ENCODE measurements at places on chromosomes 7 and 10.

GRCh38 chr7:8436965-8437364, 3.6 kb downstream of the NXPH1 start:
- no peak for DNase-seq

DNA sequence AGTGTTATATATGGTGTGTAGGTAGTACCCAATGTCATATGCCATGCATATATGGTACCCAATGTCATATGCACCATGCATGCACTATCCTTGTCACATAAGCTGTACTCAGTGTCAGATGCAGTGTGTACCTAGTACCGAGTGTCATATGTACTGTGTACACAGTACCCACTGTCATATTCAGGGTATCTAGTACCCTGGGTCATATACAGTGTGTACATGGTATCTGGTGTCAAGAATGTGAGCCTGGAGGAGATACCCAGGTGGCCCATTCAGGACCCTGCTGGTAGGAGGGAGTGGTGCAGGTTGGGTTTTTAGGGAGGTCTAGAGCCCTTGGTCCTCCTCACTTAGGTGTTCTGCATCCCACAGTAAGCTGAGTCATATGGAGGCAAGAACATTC, 1.8 kb downstream of the ZMYND11 start:
- DNase-seq: peak; percentile 27

DNA sequence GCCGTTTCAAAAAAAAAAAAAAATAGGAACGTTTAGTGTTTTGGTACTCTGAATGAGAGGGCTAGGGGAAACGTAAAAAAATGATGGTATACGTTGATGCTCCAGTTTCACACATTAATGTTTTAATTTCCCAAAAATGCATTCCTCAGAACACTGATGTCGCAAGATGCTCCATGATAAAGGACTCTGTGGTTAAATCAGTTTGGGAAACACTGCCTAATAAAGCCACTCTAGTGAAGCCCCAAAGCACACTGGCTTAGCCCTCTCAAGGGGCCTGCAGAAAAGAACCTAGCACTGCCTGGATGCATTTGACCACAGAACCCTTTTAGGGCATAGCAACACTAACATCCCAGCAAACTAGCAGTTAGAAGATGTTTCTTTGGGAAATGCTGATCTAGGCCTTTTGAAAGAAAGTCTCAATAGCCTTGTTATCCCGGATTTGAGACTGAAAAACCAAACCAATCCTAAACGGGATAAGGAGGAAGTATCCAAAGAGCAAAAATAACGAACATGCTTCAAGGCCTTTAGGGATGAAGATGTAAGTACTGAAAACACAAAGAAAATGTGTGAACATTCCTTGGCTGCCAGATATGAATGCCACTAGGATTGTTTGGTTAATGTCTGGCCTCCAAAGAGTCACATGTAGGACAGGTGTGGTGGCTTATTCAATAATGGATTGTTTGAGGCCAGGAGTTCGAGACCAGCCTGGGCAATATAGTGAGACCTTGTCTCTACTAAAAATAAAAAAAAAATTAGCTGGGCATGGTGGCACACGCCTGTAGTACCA, 11.0 kb downstream of the DLG5 start:
- DNase-seq: no peak

DNA sequence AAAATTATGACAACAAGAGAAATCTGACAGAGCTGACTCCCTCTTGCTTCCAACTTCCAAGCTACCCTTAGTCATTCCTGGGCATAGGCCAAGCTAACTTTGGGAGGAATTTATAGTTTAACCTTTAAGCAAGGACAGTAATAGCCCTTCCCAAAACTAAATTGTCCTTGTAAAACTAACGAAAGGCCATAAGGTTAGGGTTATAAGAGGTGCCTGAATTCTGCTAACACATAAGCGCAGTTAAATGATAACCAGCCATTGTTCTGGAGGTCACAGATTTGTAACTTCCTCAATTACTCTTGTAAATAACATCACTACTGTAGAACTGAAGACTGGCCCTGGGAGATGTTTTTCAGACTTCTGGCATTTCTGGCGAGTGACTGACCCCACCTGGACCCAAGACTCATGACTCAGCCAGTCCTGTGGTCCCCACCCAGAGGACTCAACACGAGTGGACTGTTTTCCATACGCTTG, 481.2 kb downstream of the KCNMA1 start:
- DNase-seq: no peak
